ENCODE measurements at places on chromosomes 7 and 10.

DNA sequence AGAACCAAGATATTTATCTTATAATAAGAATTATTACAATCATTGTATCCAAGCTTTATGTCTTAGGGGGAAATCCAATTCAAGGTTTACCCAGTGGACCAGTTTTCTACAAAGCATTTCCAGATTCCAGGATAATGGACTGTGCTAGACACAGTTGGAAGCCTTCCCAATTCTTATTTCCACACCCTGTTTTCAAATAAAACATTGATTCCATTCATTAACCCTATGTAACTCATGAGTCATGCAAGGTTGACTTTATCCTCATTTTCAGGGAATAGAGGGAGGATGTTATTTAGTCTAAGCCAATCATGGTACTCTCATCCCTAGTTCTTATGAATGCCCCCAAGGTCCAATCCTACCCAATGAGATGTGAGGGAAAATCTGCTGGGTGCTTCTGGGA, 145.7 kb downstream of the RNLS start:
- DNase-seq, result no peak

DNA sequence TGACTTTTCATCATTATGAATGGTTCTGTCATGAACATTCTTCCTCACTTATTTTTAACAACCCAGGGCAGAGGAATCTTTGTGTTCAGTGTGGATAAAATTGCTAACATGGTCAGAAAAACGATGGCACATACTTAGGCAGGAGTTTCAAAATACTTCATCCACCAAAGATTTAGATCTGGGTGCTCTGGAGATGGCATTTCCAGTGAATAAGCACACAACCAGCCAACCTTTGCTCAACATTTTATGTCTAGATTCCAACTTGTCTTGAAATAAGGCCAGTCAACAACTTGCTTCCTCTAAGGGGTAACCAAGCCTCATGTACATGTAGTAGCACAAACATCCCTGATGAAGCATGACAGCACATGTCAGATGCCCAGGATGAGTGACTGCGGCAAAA, 33.4 kb upstream of the ADRB1 start:
- no peak for DNase-seq

- no peak for DNase-seq
Observed at GRCh38 chr7:117323305-117323850, 520 bp upstream of the WNT2 start.

DNA sequence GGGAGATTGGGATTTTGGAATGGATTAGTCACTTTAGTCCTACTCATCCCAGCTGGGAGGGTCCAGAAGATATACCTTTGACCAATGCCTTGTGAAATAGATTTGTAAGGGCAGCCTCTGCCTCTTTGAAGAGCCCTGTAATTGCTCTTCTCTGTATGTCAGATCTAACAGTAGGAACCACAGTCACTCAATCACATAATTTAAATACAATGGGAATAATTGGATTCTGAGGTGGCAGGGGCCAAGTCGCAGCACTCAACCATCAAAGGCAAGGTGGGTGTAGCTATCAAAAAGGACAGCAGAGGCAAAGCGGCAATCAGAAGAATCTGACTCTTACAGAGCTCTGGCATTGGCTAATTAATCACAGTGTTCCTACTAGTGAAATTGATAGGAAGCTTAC, 650.9 kb upstream of the ANKRD30A start:
- no peak for DNase-seq

- peak; percentile 31 for DNase-seq
Observed at GRCh38 chr7:30445770-30446169, 32.8 kb downstream of the NOD1 start.

GRCh38 chr7:102079140-102080018, 207.3 kb upstream of the SH2B2 start:
- no peak for DNase-seq

DNA sequence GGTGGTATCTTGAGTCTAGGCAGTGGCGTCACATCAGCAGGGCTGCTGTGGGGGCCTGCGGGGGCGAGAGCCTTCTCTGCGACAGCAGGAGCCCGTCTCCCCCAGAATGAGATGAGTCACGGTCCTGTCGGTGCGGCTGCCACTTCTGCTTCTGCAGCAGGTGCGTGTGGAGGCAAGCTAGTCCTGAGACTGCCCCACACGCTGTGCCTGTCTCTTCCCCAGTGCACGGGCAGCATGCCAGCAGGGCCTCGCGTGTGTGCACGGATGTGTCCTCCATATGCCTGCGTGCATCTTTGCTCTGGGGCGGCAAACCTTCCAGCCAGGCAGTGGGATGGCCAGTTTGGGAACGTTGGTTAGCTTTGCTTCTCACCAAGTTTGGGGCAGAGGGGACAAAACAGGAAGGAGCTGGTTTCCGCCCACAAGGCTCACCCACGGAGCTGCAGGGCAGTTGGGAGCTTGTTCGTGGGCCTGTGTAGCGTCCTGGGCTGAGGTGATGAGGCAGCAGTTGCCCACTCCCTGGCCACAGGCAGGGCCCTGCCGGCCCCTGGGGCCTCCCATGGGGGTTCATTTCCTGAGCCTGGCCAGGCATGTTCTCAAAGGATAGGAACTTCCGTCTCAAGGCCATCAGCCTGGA, 60.8 kb upstream of the PPIF start:
- DNase-seq, result peak; percentile 70

DNA sequence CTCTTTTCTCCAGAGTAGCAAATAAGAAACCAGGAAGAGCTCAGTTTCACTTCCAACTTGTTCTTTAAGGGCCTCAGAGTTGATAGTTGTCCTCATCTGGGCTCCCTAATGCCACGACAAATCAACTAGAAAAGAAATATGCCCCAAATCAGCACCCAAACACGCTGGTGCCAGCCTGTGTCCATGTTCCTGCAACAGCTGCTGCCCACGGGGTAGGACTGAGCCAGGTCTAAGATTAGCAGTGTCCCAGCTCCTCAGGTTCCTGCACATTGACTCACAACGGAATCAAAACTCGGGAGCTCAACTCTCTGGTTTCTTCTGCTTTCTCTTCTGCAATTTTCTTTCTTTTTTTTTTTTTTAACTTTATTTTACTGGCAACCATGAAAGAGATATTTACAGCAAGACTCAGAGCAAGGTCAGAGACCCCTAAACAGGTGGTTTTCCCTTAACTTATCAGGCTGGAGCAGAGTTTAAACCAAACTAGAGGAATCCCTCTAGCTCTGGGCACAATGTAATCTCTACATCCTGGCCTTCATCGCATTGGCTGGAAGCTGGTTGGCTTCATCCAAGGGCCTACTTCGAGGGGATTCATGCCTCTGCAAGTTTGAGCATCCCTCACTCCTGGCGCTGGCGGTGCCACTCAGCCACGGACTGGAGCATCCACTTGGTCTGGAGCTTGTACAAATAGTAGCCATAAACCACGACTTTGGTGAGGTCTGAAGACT, 126.1 kb downstream of the PFKFB3 start:
- DNase-seq, result no peak

GRCh38 chr7:148124477-148124876, 466.1 kb upstream of the C7orf33 start:
- DNase-seq, result no peak

GRCh38 chr7:569071-569855, 49.6 kb upstream of the PDGFA start:
- DNase-seq, result no peak

DNA sequence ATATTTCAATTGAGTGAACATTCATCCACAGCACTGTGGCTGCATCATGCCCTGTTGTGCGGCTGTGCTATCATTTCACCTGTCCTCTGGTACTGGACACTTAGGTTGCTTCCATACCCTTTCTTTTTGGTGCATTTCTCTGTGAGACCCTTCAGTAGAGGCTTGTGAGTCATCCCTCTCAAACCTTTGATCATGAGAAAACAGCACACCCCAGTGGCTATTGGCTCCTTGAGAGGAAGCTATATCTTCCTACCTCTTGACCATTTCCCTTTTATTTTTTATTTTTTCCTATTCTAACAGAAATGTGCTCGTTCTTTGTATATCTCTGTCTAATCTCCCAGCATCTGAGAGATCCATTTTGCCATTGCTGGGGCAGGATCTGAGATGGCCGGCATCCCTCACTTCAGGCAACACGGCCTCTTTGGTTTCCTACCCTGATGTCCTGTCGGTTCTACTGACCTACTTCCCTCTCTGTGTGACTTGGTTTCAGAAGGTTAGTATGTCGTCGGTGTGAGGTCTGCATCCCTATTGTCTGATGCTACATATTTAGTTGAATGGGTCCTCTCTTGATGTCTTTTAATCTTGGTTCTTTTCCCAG, 23.8 kb upstream of the PIK3AP1 start:
- DNase-seq, result peak; percentile 26

DNA sequence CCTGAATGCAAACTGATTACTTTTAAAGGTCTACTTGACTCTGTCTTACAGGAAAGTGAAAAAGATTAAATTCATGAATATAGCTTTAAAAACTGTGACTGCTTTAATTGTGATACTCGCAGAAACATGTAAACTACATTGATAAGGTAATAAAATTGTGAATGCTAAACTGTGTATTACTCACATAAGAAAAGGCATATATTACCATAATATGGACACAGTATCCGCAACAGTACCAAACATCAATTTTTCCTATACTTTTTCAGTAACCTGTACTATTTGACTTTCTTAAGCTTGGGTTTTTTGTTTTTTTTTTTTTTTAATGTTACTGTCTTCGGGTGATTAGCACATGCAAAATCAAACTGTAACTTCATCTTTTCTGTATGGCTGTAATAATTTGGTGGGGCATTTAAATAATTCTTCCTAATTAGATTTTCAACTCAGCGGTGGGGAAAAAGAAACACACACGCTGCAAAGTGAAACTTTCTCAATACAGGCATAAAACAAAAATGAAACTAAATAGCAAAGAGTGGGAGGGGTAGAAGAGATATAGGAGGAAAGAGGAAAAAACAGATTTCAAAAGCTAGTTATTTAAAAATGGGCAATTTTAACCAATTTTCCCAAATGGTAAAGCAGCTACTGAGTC, 23.2 kb downstream of the NT5C3A start:
- no peak for DNase-seq

- no peak for DNase-seq
Observed at GRCh38 chr10:51804866-51805265, 105.5 kb upstream of the CSTF2T start.

DNA sequence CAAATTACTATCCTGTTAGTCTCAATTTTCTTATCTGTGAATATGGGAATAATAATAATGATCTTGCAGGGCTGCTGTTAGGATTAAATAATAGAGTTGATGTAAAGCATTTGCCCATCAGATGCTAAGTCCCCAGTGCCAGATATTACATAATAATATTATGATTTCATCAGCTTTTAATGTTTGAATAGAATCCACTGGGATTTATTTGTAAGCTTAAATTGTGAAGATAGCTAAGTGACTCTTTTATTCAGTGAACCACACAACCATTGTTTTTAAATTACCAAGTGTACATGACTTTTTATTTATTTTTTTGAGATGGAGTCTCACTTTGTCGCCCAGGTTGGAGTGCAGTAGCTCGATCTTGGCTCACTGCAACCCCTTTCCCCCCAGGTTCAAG, 510.3 kb upstream of the DPP6 start:
- no peak for DNase-seq

DNA sequence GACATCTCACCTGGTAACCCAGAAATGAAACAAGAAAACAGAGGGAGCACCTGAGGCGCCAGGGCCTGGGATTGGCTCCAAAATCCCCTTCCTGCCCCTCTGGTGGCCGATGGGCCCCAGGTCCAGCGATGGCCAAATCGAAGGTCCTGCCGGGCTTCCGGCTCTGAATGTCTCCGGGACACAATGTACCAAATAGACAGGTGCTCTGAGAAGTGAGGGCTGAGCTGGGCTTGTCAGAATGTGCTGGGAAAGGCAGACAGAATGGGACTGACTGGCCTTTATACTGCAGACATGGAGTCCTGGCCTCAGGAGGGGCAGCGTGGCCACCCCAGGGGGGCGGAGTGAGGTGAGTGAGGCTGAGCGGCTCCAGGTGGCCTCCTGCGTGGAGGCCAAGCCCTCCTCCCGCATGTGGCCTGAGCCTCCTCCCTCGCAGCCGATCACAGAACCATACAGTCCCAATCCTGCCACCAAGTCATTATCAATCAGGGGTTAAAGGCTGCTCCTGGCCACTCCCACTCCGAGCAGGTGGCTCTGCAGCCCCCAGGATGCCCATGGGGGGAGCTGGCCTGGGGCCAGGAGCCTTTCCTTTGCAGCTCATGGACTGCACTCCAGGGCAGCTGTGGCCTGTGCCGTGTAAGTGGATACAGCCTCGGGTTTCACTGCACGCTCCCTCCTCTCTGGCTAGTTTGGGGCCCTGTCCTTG, 185.5 kb downstream of the ADARB2 start:
- no peak for DNase-seq

DNA sequence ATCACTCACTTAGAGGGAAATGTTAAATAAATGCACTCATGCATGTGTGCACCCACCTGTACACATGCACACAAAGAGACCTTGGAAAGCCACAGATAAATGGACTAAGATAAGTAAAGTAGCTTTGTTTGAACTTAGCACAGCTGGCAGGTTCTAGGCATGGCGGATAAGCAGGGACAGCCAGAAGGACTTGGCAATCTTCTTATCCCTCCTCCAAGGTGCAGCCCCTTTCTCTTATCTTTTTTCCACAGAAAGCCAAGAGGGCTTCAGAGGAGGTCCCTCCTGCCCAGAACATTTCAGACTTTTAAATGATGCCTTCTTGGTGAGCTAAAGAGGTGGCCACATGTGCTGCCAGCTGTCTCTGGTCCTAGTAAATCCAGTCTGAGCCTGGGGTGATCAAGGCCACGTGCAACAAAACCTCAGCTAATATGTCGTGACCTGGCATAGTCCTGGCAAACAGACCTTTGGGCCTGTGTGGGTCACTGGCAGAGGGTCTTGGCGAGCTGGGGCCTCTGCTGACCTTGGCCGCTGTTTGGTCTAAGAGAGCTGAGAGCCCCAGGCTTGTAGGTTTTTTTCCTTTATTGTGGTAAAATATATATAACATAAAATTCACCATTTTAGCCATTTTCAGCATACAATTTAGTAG, 43.2 kb upstream of the SLC35B4 start:
- no peak for DNase-seq

DNA sequence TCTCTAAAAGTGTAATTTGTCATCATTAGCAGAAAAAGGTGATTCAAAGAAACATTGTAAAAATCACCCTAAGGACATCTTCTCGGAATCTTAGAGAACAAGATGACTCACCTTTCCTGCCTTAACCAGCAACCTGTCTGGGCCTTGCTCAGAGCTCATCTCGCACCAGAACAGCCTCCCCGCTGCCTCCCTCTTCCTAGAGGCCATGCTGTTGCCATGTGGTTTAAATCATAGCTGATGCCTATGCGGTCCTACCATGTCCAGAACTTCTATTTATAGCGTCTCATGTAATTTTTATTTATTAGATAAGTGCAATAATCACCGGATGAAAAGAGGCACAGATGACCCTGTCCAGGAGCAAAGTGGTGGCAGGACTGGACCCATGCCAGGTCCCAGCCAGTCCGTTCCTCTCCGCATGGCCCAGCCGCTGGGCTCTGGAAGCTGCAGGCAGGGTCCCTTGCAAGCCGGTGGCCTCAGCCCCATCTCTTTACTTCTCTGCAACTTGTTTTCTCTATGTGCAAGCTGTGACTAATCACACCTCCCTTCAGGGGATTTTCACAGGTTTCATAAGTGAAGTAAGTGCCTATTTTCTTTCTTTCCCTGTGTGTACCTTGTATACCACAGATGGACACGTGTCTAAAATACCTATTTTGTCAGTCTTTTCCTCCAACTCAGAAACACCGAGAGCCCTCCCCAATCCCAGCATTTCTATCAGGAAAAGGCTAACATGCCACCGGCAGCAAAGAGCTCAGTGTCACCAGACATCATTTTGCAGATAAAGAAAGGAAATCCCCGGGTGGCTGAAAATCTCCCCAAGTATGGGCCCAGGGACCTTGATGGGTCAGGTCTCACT, 27.1 kb downstream of the KLF6 start:
- DNase-seq, result no peak

Measured in body of pancreas (tissue), 4 donors.